A549 treated with Hydrocortisone at 1 μM for 4 hours (cell line): ENCODE measurements at places on chromosomes 12 and 14. TPM values are rescaled to one million over a fixed set of nuclear protein-coding genes. Genes with fewer than 3 reads are reported as not detected.

The GPR33 gene
- not detected in 5 replicates for total RNA-seq

The POTEM gene
- total RNA-seq, result not detected in 5 replicates

The EEF1AKMT3 gene
- total RNA-seq, result 4.0 to 6.5 TPM (median 5.0 TPM) in 5 replicates

The TMEM229B gene
- 0.13 to 0.40 TPM (median 0.17 TPM) in 5 replicates for total RNA-seq

The LRP1-AS gene
- not detected in 5 replicates for total RNA-seq
